Adipocyte (in vitro differentiated cells): ENCODE measurements at places on chromosomes 16 and 17.

- DNase-seq: no peak
Observed at GRCh38 chr16:50275428-50276325, 9.3 kb downstream of the ADCY7 start.

- peak; percentile 53 for DNase-seq
Observed at GRCh38 chr16:4511441-4512082, 27.0 kb downstream of the CDIP1 start.

DNA sequence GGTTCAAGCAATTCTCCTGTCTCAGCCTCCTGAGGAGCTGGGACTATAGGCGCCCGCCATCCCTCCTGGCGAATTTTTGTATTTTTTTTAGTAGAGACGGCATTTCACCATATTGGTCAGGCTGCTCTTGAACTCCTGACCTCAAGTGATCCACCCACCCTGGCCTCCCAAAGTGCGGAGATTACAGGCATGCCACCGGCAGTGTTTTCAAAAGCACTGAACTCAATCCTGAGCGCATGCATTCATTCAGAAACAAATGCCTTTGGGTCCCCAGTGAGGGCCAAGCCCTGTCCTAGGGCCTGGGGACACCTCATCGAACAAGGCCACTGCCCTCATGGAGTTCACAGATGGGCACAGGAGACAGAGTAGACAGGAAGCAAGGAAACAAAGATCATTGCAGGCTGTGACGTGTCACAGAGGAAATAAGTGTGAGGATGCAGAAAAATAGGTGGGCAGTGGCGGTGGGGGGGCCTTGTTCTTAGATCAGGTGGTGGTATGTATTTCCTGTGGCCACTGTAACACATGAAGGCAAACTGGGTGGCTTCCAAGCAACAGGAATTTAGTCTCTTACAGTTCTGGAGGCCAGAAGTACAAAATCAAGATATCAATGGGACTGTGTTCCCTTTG lies 12.5 kb downstream of the TMEM114 start:
- DNase-seq: no peak

- no peak for DNase-seq
Observed at GRCh38 chr16:3481696-3482658, 13.3 kb downstream of the C16orf90 start.

- DNase-seq: no peak
Observed at GRCh38 chr16:2751577-2752034, 832 bp upstream of the SRRM2 start.

DNA sequence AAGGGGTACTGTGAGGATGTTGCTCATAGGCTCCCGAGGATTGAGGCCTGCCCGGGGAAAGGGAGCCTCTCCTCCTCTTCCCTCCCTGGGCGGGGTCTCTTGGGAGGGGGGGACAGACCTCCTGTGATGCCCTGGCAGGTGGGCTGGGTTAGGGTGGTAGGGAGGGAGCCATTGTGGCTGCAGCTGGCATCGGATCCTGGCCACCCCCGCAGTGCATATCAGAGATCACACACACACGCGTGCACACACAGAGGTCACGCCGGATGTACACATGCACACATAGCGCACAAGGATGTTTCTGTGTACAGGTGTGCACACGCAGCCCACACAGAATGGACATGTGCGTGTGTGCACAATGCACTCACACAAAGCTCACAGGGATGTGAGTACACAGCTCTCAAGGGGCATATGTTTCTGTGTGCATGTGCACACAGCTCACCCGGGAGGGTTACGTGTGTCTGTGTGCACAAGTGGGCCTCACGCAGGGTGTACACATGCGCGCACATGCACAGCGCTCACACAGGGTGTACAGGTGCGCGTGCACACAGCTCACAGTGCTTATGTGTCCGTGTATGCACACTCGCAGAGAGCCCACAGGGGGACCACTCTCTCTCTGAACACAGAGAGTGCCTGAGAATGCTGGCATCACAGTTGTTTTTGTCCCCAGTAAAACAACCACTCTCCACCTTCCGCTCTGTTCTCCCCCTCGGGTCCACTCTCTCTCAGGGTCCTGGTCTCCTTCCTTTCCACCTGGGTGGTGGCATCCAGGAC lies 2.4 kb downstream of the GJD3 start:
- DNase-seq: no peak

DNA sequence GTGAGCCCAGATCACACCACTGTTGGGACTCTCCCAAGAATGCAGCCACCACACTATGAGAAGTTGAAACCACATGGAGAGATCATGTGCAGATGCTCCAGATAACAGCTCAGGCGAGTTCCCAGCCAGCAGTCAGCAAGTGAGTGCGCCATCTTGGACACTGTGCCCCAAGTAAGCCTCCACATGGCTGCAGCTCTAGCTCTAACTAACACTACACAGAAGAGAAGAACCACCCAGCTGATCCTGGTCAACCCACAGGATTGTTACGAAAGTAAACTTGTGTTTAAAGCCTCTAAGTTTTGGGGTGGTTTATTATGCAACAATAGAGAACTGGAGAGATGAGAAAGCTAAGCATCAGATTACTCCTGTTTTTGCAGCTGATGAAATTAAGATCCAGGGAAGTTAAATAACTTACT lies 25.8 kb downstream of the SLC38A7 start:
- peak; percentile 32 for DNase-seq

- DNase-seq: no peak
Observed at GRCh38 chr17:83179811-83180210, 100.4 kb downstream of the METRNL start.

DNA sequence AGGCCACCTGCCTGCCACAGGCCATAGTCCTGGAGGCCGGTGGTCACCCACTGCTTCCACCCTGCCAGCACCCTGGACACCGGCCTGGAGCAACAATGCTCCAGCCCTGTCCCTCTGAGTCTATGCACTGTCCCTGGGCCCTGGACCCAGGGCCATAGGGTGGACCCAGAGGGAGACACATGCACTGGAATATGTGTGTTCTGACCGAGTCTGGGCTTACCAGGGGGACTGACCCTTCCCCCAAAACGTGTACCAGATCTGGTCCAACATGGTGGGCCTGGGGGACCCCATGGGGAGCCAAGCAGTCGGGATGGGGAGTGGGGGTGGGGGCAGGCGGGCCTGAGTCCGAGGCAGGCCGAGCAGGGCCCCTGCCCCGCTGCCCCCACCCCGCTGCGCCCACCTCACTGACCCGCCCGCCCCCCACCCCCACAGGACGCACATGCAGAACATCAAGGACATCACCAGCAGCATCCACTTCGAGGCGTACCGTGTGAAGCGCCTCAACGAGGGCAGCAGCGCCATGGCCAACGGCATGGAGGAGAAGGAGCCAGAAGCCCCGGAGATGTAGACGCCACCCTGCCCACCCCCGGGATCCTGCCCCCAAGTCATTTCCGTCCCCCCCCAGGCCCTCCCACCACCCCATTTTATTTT lies 357.4 kb downstream of the SEC14L1 start:
- DNase-seq: no peak

- DNase-seq: peak; percentile 97
Observed at GRCh38 chr17:75876938-75877751, 1.2 kb downstream of the TRIM47 start.

DNA sequence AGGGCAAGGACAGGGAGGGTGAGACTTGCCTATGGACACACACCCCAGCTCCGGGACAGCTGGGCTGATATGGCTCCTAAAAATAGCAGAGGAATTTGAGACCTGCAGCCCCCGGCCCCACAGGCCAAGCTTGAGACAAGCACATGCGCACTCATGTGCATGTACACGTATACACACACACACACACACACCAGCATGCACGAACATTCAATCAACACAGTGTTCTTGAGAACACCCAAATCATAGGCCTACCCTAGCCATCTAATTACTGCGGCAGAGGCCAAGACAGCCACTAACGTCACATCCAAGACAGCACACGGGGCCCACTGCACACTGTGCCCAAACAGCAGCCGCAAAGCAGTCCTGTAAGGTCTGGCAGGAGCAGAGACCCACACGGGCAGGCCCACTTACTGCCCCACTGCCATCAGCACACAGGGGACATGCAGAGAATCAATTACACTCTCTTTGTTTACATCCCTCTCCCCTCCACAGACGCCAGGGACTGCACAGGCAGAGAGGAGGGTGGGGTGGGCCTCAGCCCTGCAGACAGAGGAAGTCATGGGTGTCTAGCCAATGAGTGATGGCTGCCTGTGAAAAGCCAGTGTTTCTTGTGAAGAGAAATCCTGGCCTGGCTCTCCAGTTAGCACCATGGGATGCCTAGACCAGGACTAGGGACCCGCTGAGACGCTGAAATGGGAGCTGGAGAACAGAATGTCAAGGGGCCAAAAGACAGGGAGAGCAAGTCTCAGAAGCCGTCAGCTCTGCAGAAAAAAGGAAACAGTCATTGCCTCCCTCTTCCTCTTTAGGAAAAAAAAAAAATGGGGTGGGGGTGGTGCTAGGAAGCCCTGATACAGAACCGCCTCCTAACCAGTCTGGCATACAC lies 39.3 kb downstream of the MYO18A start:
- DNase-seq: no peak

DNA sequence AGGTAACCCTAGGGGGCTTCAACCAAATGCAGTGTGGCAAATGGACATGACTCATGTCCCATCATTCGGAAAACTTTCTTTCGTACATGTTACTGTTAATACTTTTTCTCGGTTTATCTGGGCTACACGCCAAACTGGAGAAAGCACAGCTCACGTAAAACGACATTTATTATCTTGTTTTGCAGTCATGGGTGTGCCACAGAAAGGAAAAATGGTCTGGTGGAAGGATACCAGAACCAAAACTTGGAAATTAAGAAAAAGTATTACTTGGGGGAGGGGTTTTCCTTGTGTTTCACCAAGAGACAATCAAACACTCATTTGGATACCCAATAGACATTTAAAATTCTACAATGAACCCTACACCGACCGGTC lies 23.6 kb downstream of the ALOX15B start:
- no peak for DNase-seq

- DNase-seq: no peak
Observed at GRCh38 chr16:50719401-50720337, 22.2 kb upstream of the CYLD start.

DNA sequence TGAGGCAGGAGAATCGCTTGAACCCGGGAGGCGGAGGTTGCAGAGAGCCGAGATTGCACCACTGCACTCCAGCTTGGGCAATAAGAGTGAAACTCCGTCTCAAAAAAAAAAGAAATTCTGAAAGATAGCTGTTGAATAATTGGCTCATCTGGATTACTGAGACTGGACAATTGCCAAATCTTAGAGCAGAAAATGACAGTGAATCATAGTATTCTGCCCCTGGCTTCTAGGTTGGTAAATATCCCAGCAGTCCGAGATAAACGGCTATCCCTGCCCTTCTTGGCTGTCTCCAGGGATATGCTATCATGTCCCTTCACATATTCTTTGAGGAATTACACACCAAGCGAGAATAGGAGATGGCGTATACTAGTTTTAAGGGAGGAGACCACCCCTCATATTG lies 35.5 kb upstream of the METTL16 start:
- DNase-seq: no peak

- DNase-seq: no peak
Observed at GRCh38 chr17:35460354-35460851, 11.8 kb upstream of the SLFN13 start.

DNA sequence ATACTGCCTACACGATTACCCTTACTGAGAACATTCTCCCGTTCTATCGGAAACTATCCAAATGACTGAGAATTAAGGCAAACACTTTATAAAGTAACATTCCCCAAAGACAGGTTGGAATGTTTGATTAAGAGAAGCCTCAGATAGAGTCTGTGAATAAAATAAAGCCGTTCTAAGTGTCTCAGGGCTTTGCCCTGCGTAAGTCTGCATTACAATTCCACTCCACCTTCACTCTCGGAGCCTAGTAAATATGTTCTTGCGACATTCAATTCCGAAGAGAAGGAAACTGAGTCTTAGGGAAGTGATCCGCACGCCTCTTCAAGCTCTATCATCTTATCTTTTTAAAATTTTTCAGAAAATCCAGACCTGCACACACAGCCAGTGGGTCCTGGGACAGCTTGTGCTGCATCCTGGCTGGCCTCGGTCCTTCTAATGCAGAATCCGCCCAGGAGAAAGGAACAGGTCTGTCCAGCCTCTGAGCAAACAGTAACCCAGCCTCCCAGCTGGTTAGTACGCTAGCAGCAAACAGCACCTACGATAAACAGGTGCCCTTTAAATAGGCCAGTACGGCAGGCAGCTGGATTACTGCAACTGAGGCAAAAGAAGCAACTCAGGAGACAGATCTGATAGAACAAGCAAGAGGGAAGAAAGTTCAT lies 254.1 kb upstream of the IRX3 start:
- DNase-seq: no peak

DNA sequence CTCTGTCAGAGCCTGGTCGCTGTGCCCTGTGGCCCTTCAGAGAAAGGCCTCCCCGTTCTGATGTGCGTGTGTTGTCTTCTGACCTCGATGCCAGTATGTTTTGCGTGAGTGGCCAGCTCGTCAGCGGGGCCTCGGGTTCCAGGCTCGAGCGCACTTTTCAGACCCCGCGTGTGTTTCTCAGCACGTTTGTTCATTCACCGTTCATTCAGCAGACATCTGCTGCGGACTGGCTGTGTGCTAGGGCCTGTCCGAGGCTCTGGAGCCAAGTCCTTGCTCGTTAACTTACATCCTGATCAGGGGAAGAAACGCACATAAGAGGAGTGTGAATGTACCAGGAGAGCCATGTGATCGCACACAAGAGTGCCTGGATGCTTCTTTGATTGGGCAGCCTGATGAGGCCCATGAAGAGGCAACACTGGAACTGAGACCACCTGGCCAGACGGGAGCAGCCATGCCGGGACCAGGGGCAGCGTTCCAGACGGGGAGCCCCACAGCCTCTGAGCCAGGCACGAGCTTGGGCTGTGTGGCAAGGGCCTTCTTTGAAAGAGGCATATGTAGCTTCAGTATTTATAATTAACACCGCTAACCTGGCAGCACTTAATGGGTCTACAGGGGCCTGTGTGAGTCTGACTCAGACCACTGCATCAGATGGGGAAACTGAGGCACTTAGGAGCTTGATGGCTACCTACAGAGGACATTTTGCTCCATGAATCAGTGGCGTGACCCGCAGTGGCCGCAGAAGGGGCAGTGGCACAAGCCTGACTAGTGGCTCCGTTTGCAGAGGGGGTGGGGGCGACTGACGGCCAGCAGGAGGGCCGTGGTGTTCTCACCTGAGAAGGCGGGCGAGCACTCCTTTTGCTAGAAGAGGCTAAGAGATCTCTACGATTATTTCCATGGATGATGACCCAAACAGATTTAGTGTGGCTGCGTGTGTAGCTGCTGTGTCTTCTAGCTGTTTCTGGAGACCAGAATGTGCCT lies 187.9 kb upstream of the CHMP6 start:
- no peak for DNase-seq

GRCh38 chr17:31200287-31200686 lies 96.8 kb downstream of the OMG start:
- no peak for DNase-seq

GRCh38 chr17:79500745-79501618 lies 109.9 kb downstream of the RBFOX3 start:
- DNase-seq: no peak

DNA sequence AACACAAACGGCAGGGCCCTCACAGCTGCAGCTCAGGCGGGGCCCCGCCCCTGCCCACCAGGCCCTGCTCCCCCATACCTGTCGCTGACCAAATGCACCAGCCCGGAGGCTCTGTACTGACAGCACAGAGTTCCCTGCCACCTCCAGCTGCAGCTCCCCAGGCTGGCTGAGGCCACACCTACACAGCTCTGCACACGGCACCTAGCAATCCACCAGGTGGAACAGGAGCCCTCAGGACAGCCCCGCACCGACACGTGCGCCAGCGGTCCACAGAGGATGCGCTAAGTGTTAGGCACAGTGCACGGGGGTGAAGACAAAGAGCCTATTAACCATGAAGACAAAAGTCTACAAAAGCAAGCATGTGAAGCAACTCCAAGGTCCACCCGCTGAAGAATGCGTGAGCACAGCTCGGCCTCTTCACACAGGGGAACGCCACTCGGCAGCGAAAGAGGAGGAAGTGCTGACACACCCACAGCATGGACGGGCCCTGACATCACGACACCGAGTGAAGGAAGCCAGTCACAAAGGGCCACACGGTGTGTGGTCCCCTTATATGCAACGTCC lies 5.4 kb downstream of the ZCCHC14 start:
- no peak for DNase-seq
